ENCODE measurements at places on chromosomes 1 and 21.

DNA sequence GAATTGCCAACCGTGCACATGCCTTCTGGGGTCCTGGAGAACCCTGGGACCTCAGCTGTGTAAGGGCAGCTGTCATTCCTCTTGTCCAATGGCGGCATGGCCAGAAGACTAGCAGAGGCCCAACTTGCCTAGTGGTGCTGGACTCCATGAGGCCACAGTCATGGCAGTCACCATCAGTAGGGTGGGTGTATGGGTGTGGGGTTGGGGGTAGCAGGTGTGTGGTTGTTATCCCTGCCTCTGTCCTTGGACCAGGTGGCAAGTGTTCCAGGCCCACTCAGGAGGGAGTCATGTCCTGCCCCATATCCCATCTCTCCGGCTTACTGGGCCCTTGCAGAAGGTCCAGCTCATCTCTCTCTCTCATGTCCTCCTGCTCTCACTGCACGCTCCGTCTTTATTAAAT is 1596.2 kb downstream of the MRPL39 start:
- DNase-seq, result no peak

GRCh38 chr1:91610102-91610501 is 109.5 kb downstream of the CDC7 start:
- no peak for DNase-seq

GRCh38 chr1:205505076-205505729 is 734 bp downstream of the CDK18 start:
- DNase-seq, result no peak

- DNase-seq, result no peak
These were observed 66.6 kb downstream of the NAV1 start for GRCh38 chr1:201605385-201606010.

- no peak for DNase-seq
These were observed 2.8 kb downstream of the CNKSR1 start for GRCh38 chr1:26180010-26180506.

DNA sequence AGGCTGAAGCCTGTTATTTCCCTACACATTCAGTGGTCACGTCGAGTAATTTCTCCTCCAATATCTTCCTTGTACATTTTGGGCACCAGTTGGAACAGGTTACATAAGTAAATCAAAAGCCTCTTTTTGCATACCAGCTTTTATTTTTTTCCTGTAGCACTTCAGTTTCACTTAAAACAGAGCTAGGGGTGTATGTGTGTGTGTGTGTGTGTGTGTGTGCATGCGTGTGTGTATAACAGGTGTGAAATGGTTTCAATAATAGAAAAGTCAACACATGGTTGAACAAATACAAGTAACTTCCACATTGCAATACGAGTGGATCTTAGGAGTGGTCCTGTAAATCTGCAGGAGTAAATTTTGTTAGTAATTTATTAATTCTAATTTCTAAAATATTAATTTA is 3.0 kb upstream of the MAN1A2 start:
- no peak for DNase-seq

DNA sequence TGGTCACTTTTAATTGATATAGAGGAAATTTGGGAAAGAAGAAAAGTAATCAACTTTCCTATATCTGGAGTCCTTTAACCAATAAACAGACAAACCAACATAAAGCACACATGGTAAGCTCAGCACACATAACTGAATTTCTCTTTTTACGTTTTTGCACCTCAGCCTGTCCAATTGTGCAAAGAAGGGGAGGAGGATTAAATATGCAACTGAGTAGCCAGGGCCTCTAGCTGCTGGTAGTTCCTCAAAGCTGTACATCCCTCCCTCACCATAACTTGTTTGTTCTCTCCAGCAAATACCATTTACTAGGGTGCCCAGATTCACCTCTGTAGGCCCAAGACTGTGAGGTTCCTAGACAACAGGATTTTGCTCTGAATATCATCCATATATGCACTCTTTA is 25.4 kb downstream of the ST6GALNAC5 start:
- DNase-seq, result no peak

- DNase-seq, result no peak
These were observed 157.0 kb upstream of the C21orf91 start for GRCh38 chr21:17976139-17976538.

DNA sequence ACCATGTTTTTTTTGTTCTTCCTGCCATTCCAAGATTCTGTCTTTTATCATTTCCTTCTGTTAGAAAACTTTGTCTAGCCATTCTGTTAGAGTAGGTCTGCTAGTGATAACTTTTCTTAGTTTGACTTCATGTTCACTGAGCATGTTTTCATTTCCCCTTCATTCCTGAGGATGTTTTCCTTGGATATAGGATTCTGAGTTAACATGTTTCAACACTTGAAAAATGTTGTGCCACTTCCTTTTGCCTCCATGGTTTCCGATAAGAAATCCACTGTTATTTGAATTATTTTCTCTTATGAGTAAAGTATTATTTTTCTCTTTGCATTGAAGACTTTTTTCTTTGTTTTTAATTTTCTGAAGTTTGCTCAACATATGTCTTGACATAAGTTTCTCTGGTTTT is 66.7 kb downstream of the ATP1A1 start:
- no peak for DNase-seq

DNA sequence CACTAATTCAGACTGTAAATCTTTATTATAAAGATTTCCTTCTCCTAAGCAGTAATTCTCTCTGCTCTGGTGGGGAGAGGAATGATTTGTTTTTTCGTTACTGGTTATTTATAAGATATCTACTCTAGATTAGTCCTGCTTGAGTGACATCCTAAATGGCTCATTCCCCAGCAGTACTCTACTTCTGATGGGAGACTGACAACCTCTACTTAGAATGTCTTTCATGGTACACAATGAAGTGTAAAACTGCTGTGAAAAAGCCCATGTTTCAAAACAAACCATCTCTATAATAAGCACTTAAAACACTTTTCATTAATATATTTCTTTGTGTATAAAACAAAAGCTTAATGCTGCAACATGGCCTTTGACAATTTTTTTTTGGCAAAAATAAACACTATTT is 33.9 kb upstream of the ESRRG start:
- DNase-seq, result no peak

DNA sequence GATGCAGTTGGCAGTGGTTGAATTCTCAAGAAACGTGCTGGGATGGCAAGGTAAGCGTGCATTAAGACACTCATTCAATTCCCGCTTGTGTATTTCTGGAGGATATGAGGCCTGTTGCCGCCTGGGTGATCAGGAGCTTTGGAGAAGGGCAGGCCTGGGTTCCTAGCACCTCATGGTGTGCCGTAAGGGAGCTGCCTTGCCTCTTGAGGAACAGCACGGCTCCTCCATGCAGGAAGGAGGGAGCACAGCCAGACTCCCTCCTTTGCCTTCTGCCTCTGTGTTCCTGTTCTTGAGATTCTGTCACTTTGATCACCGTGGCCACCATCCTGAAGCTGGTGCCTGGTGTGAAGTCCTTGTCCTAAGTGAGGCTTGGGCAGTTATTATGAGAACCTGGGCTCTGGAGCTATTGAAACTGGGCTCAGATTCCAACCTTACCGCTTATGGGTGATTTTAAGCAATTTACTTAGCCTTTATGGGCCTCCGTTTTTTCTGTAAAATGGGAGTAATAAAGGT is 18.3 kb downstream of the SLFNL1 start:
- no peak for DNase-seq

GRCh38 chr1:23673086-23673813 is 18.4 kb upstream of the RPL11 start:
- no peak for DNase-seq

DNA sequence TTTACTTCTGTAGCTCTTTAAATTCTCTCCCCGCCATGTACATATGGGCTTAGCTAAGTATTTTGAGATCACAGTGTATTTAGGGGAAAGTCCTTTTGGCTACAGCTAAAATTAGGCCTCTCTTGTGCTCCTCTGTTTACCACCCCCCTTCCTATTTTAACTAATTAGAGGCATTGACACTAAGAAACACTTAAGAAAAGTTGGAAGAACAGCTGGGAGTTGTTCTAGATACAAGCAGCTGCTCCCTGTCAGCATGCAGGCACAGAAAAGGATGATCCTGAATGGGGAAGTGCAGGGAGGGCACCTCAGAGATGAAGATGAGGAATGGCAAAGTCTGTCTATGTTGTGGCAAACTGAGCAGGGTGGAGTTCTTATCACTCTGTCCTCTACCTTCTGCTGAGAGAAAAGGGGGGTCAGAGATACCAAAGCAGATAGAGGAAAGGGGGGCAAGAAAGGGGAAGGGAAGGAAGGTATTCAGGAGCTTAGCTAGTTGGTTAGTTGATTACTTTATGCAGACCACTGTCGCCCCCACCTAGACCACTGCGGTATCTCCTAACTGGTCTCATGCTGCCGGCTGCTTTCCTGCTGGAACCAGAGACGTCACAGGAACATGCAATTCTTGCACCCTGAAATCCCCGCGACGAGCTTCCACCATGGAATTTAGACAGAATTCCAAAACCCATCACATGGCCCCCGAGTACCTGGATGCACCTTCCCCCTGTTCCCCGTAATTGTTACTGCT is 82.4 kb upstream of the HOOK1 start:
- DNase-seq, result no peak

DNA sequence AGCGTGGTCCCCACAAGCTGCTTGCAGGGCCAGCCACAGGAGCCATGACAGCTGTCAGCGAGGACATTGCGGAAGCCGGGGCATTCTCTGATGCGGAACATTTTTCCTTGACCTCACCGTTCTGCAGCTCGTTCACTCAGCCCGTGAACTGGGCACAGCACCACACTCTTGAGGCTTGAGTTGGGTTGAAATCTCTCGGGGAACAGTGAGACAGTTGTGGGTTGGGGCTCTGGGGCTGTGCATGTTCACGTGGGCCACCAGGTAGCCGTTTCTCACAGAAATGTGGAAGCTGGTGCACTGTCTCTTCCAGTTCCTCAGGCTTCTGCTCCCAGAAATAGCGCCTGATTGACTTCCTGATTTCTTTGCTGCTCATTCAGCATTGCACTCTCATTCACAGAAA is 69.8 kb downstream of the SPSB1 start:
- no peak for DNase-seq

DNA sequence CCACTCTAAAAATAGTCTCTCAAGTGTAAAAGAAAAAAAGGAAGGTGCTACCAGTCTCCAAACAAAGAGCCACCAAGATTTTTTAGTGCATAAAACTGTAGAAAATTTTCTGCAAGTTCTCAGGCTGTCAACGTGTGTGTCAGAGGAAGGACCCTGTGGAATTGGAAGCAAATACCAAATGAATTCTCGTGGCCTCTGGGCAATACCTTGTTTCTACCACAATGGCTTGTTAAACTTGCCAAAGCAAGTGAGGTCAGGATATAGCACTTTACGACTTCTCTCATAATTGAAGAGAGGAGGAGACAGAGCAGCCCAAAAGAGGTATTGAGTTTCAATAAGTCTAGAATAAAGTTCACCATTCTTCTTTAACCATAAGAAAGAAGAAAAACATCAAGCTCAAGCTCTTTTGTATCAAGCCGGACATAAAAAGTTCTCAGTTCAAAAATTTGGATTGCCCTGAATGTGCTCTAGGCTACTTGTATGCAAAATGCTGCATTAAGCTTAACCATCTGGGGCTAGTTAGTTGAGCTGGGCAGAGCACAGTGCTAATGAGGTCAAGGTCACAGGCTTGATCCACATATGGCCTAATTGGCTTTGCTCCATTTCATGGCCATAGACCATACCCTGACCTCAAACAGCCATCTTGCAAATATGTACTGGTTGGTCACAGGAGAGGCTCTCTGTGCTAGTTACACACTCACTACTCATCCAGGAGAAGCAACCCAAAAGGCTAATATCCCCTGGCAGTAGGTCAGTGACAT is 60.5 kb downstream of the TBX15 start:
- DNase-seq, result no peak

GRCh38 chr1:170375082-170375723 is 156.8 kb upstream of the GORAB start:
- DNase-seq, result no peak

DNA sequence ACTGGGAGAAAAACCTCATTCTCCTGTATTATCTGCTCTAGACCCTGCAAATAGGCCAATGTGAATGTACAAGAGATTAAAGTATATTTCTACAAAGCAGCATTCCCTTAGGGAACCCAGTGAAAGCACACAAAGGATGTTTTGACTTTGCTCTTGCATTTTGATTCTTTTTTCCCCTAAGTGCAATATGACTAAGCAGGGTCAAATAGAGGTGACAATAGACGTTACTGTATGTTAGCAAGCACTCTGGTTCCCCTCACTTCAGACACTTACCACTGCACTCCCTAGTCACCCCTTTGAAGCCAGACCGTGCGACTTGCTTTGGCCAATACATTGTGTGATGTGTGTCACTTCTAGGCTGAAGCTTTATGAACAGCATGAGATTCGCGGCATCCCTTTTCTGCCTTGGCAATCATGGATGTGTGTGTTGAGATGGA is 209.7 kb downstream of the RHOU start:
- no peak for DNase-seq

- no peak for DNase-seq
These were observed 81.8 kb upstream of the KCNA3 start for GRCh38 chr1:110756506-110756905.

DNA sequence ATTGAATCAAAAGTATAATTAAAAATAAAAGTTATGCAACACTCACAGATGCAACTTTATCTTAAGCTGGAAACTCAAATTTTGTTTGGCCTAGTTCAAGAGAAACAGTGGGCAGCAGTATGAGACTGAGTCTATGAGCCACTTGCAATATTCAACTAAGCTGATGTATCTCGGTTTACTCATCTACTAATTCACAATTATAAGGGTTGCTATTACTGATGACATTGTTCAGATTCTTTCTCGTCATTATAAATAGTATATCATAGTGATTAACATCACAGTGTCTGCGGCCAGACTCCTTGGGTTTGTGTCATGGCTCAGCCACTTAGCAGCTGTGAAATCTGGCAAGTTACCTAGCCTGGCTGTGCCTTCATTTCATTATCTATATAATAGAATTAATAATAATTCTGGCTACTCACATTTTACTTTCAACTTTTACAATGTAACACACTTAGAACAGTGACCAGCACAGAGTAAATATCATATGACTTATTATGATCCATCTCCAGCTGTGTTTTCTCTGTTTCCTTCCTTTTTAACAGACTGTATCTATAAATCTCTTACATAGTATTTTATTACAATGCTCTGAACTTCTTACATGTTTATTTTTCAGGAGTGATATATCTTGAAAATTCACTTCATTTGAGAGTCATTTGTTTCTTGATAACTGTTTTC is 194.3 kb upstream of the RGS18 start:
- no peak for DNase-seq

DNA sequence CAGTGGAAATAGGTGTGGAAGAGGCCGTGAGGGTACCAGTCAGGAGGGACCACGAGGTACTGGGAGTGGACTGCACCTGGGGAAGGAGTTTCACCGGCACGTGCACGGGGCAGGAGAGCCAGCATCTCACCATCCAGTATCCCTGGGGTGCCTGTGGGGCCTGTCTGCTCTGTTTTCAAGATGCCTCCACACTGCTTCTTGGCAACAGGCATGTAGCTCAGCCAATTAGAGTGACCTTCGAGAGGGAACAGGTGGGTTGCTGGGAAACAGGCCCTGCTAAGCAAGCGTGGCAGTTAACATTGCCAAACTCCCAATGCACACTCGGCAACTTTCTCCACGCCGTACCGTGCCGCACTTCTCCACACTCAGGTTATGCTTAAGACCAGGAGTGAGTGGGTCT is 17.7 kb downstream of the KCNC4 start:
- DNase-seq, result no peak

Data from aorta (tissue), 5 donors.